ENCODE measurements at places on chromosomes 5 and 9.

- DNase-seq, result no peak
Observed at GRCh38 chr9:90147426-90147825, 495.2 kb downstream of the DIRAS2 start.

- DNase-seq, result no peak
Observed at GRCh38 chr5:151483647-151484046, 36.2 kb downstream of the SLC36A1 start.

GRCh38 chr9:128428644-128429512, 8.2 kb downstream of the CERCAM start:
- DNase-seq, result no peak

DNA sequence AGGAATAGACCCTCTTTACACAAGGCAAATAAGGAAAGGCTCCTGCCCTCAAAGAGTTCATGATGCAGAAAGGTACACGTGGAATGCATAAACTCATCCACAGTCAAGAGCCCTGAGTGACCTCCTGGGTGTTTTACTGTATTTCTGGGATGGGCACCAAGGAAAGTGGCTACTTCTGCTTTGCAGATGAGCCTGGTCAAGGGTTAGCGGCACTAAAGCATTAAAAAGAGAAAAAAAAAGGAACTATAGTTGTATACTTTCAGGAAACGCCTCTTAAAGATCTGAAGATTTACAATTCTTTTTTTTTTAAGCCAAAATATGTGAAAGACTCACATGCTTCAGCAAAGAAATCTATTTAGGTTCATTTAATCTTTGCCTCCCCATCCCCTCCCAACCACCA, 366.2 kb upstream of the PDE4D start:
- DNase-seq, result no peak

DNA sequence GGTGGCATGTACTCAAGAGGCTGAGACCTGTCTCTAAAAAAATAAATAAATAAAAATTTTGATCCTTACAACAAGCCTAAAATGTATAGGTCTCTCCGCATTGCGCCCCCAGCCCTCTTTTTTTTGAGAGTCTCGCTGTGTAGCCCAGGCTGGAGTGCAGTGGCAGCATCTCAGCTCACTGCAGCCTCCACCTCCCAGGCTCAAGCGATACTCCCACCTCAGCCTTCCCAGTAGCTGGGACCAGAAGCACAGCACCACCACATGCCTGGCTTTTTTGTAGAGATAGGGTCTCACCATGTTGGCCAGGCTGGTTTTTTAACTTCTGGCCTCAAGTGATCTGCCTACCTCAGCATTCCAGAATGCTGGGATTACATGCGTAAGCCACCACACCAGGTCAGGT, 2.2 kb upstream of the GARIN3 start:
- no peak for DNase-seq

- no peak for DNase-seq
Observed at GRCh38 chr5:89173528-89173927, 290.5 kb upstream of the MEF2C start.

GRCh38 chr5:36919650-36920049, 43.1 kb downstream of the NIPBL start:
- no peak for DNase-seq

DNA sequence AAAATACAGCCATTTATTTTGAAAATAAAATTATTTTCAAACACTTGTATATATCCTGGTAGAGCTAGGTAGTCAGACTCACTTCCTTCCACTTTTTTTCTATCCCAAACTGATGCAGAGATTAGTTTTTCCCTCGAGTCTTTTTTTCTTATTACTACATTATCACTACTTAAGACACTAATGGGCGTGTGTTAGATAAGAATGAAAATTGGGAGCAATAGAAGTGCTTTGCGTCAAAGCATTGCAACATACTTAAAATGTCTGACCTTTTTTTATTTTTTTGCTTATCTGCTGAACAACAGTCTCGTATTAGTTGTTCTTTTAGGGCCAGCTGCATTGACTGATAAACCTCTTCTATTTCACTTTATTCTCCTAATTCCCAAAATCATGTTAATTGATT, 1278.7 kb downstream of the CDH12 start:
- DNase-seq, result no peak

DNA sequence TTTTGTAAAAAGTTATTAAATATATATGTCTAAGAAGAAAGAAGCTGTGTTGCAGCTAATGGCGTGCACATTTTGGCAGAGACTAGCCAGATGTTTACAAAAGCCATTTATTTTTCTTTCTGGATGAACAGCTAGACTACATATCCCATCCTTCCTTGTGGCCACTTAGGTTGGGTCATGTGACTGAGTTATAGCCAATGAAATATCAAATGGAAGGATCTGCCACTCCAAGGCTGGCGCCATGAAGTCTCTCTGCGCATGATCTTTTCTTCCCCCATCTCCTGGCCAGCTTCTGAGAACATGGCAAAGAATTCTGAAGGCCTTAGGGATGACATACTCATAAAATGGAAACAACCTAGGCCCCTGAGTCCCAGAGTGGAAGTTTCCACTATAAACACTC, 244.2 kb upstream of the DAB2 start:
- DNase-seq, result no peak

DNA sequence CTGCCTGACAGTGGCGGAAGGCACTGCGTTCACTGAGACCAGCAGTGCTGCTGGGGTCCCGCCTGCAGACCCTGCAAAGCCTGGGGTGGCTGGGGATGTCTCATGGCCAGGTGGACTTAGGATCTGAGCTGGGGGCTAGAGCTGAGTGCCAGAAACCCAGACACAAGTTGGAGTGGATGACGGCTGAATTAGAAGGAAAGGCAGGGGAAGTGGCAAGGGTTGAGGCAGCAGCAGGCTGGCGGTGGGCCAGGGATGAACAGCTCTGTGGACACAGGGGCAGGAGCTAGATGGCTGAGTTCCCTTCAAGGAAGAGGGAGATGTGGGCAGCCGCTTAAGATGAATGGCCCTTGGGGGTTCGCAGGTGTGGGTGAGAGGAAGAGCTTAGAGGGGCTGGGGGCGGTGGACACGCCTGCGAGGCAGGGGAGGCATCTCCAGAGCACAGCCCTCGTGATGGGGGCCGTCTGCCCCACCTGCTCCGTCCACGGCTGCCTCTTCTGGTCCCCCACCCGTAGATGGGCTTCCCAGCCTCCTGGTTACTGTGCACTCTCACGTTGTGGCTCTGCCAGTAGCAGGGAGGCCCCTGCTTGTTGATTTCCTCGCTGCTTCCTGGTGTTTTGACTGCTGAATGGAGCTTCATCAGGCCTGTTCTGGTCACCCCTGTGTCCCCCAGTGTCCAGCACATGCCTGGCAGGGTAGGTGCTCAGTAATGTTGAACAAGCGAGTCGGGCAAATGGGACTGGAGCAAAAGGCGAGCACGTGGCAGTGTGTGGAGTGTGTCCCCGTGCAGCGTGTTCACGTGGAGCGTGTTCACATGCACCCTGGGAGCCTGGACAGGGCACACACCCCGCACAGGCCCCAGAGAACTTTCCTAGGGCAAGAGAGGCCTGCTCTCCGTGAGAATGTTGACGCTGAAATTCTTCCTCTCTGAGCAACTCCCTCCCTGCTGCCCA, 168.2 kb downstream of the CACNA1B start:
- DNase-seq, result no peak

- no peak for DNase-seq
Observed at GRCh38 chr5:80231243-80231642, 24.6 kb downstream of the SERINC5 start.

DNA sequence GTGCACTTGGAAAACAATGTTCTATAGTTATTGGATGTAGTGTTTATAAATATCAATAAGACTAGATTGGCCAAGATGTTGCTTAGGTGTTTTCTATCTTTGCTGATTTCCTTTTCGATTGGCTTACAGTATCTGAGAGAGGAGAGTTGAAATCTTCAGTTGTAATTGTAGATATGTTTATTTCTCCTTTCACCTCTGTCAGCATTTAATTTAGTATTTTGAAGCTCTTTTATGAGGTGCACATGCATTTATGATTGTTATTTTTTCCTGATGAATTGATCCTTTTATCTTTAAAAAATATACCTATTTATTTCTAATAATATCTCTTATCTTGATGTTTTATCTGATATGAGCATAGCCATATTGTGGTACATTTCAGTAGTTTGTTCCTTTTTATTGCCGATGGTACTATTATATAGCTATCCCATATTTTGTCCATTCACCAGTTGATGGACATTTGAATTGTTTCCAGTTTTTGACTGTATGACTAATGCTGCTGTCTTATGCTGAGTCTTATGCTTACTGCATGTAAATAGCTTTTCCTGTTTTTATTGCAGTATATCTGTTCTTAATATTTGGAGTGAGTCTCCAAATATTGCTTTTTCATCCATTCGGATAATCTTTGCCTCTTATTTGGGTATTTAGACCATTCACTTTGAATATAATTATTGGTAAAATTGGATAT, 34.7 kb downstream of the ERCC6L2 start:
- no peak for DNase-seq

GRCh38 chr9:124673063-124673462, 98.0 kb downstream of the NR6A1 start:
- DNase-seq, result no peak

- no peak for DNase-seq
Observed at GRCh38 chr5:57509501-57510260, 27.1 kb upstream of the ACTBL2 start.

GRCh38 chr5:80318212-80318611, 1.6 kb upstream of the SPZ1 start:
- DNase-seq, result no peak

DNA sequence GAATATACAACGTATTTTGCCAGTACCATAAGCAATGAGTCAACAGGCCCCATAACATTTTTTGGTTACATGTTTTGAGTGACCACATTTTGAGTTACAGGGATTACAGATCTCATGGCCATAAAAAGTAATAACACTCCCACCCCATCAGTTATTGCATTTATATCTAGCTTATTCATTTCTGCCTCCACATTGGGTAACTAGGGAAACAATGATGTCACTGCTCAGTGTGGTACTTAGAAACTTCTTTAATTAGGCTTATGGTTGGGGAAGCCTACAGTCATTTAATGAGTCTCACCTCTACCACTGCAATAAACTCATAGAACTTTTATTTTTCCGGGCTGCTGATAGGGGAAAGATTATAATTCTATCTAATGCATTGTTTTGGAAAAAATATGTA, 39.9 kb upstream of the SMIM15 start:
- DNase-seq, result no peak

DNA sequence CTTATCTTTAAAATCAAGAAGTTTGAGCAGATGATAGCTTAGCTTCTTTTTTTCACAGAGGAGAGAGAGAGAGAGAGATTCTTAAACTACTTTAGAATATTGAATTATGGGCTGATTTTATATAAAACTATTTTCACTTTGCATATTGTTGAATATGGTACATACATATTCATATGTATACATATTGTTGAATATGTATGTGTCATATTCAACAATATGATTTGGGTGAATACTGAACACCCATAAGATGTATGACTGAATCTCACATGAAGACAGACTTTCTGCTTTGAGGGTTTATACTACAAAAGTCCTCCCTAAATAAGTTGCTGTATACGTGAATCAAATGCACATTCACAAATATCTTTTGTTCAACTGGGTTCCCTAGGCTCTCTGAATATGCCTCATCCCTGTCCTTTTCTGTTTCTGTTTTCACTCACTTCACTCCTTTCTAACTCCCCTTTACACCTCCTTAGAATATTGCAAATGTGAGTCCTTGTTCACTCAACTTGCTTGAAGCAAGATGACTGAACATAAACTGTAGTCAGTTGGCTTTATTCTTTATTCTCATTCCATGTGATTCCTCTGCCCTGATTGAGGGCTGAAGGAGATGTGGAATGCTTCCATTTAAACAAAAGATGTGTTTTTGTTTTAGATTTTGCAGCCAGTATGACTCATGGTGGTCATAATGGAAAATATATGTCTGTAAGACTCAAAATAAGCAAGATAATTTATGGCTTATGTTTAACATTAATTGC, 225.4 kb upstream of the DAB2 start:
- DNase-seq, result no peak

- DNase-seq, result peak; percentile 13
Observed at GRCh38 chr5:135486131-135487036, 34.2 kb upstream of the TIFAB start.

GRCh38 chr9:92120138-92120537, 4.9 kb upstream of the SPTLC1 start:
- DNase-seq, result no peak

GRCh38 chr5:138752951-138753793, at the start of gene CTNNA1:
Gene CTNNA1, plus strand, starts transcription at chr5:138753425. Its CDS starts 28,500 bp downstream, at chr5:138781925.
- peak; percentile 84 for DNase-seq

- no peak for DNase-seq
Observed at GRCh38 chr5:150058480-150059126, 27.8 kb downstream of the CSF1R start.

GRCh38 chr9:134433101-134433500, 106.8 kb downstream of the RXRA start:
- no peak for DNase-seq

- no peak for DNase-seq
Observed at GRCh38 chr9:88477300-88477751, 57.7 kb upstream of the NXNL2 start.

DNA sequence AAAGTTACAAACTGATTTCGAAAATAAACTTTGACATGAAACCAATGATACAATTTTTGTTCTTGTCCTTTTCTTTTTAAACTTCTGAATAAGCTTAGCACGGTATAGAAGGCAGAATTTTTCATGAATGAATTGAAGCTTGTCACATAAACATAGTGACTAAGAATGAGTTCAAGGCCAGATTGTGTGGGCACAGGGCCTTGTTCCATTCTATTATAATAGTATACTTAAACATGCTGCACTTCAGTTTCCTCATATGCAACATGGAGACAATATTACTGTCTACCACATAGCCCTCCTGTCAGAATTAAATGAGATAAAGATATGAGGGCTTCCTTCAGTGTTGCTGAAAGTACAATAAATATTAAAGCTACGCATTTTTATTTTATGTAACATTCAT, 204.2 kb upstream of the HAPLN1 start:
- no peak for DNase-seq

GRCh38 chr5:180040287-180041214, 31.0 kb downstream of the RNF130 start:
- no peak for DNase-seq

DNA sequence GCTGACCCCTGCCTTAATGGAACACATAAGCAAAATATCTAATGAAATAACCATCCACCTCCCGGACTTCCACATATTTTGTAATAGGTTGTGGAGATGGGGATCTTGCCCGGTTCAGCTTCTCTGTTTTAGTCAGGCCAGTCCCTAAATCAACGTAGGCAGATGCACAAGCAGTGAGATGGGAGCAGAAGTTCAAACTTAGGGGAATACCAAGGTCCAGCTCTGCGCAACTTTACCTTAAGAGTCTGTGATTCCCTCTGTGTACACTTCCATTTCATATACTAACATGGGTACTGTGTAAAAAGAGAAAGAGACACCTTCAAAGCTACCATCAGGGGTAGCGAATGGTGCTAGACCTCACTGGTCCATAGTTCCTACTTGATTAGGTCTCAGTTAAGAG, 110.9 kb downstream of the NTRK2 start:
- no peak for DNase-seq

- DNase-seq, result no peak
Observed at GRCh38 chr9:113638897-113639296, 175.4 kb downstream of the RGS3 start.
